ENCODE measurements at places on chromosomes 4 and X.

DNA sequence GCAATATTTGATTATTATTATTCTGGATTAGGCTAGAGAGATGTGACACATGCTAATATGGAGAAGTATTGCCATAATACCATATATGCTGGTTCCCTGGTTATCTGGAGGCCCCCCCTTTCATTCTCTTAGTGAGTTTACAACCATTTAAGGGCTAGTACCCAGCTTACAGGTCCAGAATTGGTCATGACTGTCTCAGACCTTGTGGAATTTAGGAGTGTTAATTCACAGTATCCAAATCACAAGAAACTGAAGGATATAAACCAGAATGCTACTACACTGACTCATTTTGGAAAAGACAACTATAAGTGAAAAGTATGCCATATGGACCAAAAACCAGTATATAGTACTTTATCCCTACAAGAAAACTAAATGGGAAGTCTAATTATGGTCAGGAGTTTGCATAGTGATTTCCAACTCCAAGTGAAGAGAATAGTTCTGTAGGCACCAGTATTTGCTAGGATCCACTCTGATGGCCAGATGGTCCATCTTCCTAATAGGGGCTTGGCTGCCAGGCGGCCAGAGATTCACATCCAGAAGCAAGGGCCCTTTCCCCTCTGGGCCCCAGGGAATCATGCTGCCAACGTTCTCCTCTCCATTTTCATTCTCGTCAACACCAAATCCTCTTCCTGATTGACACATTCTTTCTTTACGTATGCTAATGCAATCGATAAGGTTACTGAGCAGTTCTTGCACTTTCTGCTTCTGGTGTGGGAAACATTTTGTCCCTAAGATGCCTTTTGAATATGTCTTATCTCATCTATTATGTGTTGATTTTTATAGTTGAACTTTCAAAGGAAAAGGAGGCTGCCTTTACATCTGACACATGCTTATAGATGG, 123.6 kb downstream of the SHROOM3 start:
- DNase-seq: no peak

GRCh38 chrX:10045327-10046000, 78.3 kb downstream of the CLDN34 start:
- DNase-seq: no peak

DNA sequence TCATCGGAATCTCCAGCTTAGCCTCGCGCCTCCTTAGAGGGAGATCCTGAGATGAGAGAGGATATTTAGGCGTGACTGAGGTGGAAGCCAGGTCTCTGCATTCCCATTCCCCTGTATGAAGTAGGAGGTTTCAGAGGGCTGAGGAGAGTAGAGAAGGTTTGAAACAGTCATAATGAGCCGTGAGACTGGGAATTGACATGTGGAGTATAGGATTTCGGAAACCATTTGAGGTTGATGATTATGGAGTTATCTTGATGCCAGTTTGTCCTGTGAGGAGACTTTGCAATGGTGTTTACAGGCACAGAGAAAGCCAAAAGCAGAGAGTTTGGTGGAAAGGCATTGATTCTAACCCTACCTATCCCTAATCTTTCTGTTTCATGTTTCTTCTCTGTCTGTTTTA, 2.0 kb downstream of the CHST7 start:
- DNase-seq: no peak

GRCh38 chrX:50108264-50108663, 92.5 kb downstream of the AKAP4 start:
- no peak for DNase-seq

DNA sequence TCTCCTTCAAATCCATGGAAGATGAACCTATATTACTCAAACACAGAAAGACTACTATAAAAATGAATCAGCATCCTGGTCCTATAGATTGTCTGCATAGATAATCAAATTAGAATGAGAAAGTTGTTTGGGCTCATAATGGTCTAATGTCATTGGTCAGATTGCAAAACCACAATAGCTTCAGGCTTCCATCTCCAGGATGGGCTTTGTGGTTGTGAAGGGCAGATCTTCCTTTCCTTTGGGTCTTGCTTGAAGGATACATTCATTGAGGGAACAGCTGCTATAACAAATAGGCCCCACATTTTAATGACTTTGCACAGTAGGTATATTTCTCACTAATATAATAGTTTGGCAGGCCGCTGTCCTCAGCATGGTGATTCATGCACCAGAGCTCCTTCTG, 94.3 kb downstream of the REPS2 start:
- no peak for DNase-seq

GRCh38 chr4:14700544-14700943, 301.7 kb upstream of the CPEB2 start:
- no peak for DNase-seq

DNA sequence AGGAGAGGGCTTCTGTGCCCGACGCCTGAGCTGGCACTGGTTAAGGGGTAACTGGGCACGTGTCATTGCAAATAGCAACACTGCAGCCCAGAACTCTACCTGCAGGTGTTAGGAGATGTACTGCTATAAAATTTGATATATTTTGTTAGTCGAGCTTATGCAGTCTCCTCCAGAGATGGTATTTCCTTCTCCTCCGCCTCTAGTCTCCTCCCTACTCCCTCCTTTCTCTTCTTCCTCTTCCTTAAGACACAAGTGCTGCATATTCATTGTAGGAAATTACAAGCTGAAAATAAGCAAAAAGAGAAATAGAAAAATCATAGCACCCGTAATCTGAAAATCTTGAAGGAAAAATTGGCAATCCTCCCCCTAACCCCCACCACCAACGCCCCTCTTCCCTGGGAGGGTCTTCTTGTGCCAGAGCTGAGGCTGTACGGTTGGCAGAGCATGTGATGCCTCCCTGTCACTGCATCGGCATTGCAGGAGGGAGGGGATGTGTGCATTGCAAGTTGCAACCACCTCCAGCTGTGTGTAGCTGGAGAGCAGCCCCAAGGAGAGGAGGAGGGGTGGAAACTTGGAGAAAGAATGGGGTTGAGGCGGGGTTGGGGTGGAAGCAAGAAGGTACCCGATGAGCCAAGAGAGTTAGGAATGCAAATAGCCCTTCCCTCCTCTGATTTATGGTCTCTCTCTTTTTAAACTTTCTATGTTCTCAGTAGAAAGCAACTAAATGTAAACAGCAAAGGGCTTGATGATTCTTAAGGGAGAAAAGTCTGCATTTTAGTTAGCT, 48.3 kb upstream of the MND1 start:
- DNase-seq: no peak

DNA sequence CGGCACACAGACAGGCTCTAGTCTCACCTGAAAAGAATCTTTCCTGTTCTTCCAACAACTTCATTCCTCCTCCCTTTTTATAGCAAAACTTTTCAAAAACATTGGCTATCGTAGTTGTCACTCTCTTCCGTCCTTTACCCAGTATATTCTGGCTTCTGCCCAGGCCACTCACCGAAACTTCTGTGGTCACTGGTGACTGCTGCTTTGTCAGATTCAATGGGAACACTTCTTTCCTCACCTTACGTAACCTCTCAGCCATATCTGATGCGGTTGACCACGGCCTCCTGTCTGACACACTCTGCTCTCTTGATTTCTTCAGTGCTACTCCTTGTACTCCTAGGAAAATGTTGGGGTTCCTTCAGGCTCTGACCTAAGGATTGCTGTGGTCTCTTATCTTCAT, 9.2 kb upstream of the RNF150 start:
- DNase-seq: no peak

- DNase-seq: no peak
Measured at GRCh38 chr4:83629945-83630721, 94.2 kb downstream of the GPAT3 start.

GRCh38 chr4:74625981-74626380, 168.3 kb downstream of the BTC start:
- no peak for DNase-seq

DNA sequence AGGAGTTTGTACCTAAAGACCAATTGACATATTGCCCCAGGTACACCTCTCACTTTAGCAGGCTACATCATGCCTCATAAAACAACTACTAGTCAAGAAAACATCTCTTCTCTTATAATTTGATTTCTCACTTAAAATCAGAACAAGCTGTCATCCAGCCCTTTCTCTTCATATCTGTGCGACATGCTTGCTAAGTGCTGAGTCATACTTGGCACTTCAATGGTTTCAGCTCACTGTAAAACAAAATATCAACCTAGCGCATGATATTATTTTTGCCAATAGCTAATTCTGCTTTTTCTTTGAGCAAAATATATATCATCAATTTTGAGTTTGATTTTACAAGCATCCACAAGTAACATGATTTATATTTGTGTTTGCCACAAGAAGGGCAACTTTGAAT, 27.9 kb upstream of the FUNDC1 start:
- no peak for DNase-seq

DNA sequence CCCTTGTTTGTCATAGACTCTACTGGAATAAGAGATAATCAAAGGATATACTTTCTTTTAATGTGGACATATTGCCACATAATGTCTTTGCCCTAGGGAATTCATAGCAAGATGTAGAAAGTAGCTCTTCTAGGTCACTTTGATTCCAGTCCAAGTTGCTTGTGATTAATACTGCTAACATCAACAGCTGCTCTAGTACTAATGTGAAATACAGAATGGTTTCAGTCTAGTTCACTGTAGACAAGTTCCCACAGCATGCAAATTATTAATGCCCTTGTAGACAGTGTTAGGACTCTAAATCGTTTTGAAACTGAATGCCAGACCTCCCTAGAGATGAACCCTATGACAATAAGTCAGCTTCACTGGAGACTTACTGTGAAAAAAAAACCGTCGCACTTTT, 494.6 kb upstream of the ATOH1 start:
- no peak for DNase-seq

DNA sequence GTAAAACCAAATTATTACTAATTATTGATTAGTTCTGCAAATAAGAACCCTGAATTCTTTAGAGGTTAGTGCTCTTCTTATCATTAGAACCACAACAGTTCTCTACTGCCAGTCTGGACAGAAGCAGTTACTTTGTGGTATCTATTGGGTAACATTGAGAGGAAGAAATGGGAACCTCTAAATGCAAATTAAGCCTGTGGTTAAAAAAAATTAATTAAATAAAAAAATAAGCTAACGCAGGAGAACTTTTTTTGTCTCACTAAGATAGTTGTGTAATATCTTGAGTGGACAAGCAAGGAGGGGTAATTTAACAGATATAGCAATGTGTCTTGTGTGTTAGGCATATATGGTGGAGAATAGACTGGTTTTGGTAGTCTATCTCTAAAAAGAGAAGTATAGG, 32.9 kb upstream of the TET2 start:
- DNase-seq: no peak

- no peak for DNase-seq
Measured at GRCh38 chr4:119314356-119314755, 7.6 kb downstream of the FABP2 start.

GRCh38 chr4:65670020-65670330, 314 bp downstream of the EPHA5 start:
- DNase-seq: no peak

DNA sequence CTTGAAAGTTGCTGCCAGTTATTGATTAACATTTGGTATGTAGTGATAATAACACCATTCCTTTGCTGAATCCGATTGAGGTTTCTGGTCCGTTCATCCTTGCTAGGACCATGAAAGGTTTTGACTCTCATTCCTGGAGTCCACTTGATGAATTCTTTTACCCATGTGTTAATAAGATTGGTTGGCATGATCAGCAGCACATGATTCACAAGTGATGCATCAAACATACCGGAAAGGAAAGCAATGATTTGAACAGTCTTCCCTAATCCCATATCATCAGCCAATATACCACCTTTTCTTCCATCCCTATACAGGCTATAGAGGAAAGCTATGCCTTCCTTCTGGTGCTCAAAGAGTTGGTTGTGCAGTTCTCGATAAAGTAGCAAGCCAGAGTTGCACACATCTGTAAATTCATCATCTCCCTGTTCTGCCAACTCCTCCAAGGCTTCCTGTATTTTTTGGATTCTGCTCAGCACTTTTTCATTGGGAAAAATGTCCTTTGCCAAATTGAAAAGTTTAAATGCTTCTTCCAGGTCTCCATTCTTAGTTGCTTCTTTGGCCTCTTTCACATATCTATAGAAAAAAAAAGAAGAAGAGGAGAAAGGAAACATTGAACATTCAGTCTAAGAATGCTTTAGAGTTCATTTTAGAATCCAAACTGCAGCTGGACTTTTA, 26.7 kb downstream of the PIN4 start:
- no peak for DNase-seq

GRCh38 chrX:81542255-81542654, 340.4 kb downstream of the SH3BGRL start:
- DNase-seq: no peak

DNA sequence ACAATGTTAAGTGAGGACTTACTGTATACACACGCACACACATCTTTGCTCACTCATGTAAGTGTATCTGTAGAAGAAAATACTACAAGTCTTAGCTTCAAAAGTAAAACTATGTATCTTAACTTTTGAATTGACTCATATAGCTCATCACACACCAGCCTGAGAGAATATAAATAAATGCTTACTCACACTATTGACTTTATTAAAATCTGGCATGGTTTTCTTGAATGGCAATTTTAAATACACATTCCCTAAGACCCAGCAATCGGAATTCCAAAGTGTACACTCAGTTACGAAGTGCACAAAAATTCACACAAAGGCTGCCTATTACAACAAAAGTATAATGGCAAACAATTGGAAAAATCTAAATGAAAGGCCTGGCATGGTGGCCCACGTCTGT, 2.0 kb downstream of the ERCC6L start:
- no peak for DNase-seq

- DNase-seq: no peak
Measured at GRCh38 chrX:20437683-20438082, 171.0 kb upstream of the RPS6KA3 start.

DNA sequence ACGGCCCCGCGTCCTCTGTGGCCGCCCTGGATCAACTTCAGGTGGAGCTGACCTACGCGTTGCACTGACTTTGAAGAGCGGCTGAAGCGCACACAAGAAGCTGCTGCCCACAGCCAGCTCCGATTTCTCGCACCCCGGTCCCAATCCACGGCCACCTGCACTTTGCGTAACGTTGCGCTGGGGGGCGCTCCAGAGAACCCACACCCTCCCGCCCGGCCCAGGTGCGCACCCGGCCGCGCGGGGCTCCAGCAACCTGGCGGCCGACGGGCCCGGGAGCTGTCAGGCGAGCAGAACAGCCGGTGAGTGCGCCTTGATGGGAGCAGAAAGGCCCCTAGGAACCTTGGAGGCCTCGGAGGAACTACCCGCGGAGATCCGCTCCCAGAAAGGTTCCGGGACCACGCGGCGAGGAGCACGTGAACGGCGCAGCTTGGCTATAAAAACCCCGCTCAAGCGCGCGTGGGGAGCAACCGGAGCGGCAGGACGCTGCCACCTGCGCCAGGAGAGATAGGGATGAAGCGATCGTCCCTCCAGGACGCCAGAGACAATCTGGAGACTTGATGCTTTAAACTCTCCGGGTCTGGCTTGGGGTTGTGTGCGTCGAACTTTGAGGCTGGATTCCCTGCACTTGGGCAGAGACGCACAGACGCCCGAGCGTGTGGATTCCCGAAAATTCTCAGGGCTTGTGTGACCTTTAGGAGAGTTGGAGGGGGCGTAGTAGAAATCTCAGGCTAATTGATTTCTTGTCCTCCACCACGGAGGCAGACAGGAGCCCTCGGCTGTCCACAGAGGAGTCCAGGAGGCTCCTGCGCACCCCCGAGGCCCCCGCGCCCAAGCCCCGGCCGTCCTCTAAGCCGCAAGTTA, 591 bp upstream of the NWD2 start:
- DNase-seq: no peak
